Renal cortex interstitium (tissue), 15 donors: ENCODE measurements at places on chromosomes 7 and 10.

GRCh38 chr10:34624323-34625153, 190.6 kb downstream of the PARD3 start:
- DNase-seq, result no peak

- no peak for DNase-seq
Observed at GRCh38 chr10:49384268-49384953, 11.5 kb downstream of the DRGX start.

DNA sequence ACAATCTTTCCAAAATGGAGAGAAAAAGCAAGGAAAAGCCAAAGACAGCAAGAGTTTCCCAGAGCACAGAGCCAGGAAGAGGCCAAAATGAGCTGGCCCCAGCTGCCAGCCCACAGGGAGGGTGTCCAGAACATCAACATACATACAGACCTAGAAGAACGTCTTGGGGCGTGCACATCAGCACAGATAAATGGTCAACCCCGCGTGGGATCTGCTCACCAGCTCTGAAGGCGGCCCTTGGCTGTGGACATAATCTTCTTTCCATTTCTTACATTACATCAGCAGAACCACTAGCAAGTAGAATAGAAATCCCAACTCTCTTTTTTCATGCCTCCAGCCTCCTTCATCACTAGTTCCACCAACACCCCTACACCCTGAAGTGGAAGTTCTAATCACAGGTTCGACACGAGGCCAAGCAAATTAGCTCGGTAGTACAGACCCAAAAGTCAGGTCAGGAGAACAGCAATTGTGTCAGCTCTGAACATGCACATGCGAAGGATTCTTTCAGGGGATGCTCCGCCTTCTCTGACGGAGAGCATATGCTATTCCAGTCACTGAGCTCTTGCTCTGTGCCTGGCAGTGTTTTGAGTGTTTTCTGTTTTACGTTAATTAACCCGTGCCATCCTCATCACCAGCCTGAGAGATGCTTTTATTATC, 16.4 kb downstream of the SH3PXD2A start:
- DNase-seq, result no peak

- no peak for DNase-seq
Observed at GRCh38 chr10:43044448-43044921, 32.4 kb upstream of the RET start.

DNA sequence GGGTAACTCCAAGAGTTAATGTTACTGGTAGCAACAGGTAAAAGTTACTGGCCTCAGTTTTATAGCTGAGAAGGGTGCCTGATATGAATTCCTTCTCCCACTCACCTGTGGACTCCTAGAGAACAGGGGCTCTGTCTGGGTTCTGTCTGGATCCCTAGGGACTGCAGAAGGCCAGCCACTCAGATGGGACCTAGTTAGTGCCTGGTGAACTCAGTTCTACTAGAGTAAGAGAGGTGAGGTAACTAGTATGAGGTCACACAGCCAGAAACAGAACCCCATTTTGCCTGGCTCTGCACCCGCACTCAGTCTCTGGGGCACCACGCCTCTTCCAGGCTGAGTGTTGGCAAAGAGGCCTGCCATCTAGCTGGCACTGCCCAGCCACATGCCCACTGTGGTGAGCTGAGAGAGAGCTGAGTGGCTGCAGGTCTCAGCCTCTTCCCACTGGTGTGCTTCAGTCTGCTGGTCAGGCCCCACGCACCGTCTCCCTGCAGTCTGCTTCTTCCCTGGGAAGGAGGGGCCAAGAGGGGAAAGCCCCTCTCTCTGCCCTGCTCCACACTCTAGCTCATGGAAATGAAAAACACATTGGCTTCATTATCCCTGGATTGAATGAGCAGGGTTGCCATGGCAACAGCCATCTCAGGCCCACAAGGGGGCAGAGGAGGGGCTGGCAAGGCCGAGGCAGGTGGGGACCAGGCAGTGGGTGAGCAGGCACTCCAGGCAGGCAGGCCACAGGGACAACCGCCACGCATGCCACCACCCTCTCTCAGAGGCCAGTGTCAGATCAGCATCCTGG, 110.6 kb downstream of the ZMIZ1 start:
- no peak for DNase-seq

- no peak for DNase-seq
Observed at GRCh38 chr7:55969391-55969790, 5.0 kb downstream of the NIPSNAP2 start.

DNA sequence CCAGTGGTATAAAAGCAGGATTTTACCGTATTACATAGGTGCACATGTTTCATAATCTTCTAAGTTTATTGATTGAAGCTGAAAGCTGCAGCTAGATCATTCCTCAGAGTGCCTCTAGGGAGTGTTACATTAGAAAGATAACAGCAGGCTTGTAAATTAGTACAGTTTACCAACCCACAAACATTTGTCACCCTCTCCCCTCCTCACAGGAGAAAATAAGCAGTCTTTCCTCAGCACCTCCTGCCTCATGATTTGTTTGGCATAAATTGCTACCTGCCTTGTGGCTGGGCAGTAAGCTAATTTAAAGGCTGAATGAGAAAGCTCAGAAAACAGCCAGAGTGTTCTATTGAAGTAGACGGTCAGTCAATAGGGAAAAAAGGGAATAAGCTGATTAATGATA, 74.2 kb downstream of the NXPH1 start:
- DNase-seq, result no peak

DNA sequence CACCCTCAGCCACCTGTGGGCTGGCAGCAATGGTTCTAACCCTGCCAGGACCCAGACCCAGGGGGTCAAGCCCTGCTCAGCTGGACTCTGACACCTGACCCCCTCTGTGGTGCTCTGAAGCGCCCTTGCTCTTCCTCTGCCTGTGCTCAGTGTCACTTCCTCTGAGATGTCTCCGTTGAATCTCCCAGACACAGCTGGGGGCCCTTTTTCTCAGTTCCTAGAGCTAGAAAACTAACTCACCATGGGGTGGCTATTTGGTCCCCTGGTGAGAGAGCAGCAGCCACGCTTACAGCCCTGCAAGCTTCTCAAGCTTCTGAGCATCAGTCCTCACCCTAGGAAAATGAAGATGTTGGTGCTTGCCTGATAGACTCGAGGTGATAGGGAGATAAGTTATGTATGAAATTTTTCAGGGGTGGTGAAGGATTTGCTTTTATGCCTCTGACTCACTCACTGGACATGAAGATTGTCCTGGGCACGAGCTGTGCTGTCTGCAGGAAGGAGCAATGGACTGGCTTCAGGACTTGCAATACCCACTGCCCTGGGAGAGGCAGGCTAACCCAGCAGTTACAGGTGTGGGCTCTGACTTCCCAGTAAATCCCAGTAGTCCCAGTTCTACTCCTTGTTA, 29.6 kb downstream of the COL13A1 start:
- DNase-seq, result no peak

DNA sequence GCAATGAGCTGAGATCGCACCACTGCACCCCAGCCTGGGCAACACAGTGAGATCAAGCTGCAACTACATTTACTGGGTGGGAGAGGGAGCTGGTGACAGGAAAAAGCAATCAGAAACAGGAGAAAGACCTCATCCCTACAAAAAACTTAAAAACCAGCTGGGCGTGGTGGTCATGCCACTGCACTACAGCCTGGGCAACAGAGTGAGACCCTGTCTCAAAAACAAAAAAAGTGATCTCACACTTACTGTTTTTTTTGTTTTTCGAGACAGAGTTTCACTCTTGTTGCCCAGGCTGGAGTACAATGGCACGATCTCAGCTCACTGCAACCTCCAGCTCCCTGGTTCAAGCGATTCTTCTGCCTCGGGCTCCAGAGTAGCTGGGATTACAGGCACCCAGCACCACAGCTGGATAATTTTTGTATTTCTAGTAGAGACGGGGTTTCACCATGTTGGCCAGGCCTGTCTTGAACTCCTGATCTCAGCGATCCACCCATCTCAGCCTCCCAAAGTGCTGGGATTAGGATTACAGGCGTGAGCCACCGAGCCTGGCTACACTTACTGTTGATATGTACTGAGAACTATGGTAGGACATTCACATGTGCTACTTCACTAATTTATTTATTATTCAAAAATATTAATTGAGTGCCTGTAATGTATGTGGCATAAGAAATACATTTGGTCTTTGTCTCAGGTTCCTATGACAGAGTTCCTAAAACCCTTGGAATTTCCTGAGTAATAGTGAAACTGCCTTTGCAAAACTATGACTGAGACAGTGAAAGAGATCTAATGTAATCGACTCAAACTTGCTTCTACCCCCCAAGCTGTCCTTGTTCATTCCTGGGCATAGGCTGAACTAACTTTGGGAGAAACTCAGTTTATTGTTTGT, 27.7 kb upstream of the NRBF2 start:
- no peak for DNase-seq

- no peak for DNase-seq
Observed at GRCh38 chr7:1409555-1409954, 49.7 kb downstream of the MICALL2 start.

- no peak for DNase-seq
Observed at GRCh38 chr10:92702301-92702916, 12.7 kb downstream of the HHEX start.

DNA sequence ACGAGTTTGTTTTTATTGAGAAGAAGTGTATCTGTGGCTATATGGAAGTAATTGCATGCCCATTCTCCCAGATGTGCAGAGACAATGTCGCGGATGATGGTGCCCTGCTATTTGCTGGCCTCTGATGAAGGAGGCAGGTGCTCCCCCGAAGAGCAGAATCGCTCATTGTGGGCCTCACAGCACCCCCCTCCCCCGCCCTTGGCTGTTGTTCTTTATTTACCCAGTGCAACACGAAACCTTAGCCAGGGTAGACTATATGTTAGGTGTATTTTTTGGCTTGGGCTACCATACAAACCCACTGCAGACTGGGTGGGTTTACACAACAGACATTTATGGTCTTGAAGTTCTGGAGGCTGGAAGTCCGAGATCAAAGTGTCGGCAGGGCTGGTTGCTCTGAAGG, 3.4 kb upstream of the ADCY1 start:
- DNase-seq, result no peak

- DNase-seq, result no peak
Observed at GRCh38 chr7:76069238-76069638, 21.3 kb downstream of the MDH2 start.

- DNase-seq, result no peak
Observed at GRCh38 chr7:45416846-45417245, 157.3 kb upstream of the ADCY1 start.

GRCh38 chr10:100109670-100110069, 28.0 kb upstream of the CPN1 start:
- DNase-seq, result no peak

- no peak for DNase-seq
Observed at GRCh38 chr7:158251061-158251965, 336.3 kb downstream of the PTPRN2 start.

DNA sequence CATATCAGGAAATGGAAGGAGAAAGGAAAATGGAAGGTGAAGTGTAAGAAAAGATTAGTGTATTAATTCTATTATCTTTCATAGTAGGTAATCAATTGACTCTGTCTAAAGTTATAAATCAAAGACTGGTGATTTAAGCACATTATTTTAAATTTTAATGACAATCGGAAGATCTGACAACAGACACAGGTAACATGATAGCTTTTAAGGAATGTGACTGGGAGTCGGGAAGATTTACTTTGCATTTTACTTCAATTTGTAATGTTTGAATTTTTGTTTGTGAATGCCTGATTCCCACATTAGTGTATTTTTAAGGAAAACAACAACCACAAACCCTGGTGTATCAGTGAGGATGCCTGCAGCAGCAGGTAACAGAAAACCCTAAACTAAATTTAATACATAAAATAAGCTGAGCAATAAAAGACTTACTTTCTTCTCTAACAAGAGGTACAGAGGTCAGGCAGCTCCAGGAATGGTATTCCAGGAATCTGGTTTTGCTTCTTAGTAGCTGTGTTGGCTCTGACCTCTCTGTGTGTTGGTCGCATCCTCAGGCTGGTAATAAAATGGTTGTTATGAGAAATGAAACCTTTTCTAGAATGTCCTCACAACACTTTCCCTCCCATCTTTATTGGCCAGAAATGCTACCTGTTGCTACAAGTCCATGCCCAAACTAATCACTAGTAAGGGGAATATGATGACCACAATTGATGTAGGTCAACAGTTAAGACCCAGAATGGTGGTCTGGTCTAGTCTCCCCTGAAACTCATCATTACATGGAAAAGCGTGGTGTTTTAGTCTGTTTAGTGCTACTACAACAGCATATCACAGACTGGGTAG, 12.2 kb downstream of the DNAJB9 start:
- no peak for DNase-seq

- no peak for DNase-seq
Observed at GRCh38 chr10:98235846-98236245, 32.1 kb downstream of the LOXL4 start.

DNA sequence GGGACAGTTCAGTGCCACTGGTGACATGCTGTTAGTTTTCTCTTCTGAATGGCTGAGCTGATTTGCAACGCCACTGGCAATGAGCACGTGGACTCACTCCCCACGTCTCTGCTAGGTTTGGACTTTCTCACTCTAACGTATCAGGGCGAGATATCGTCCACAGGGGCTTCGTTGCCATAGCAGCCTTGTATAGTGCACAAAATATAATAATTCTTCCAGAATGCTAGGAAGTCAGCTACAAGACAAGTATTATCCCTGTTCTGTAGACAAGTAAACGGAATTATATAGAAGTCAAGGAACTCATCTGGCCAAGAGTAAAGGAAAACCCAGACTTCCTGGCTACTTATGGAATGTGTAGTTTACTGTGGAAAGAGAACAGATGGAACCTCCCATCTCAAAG, 226.8 kb downstream of the ARHGAP21 start:
- DNase-seq, result no peak

- no peak for DNase-seq
Observed at GRCh38 chr10:114389426-114389825, 14.9 kb downstream of the AFAP1L2 start.

DNA sequence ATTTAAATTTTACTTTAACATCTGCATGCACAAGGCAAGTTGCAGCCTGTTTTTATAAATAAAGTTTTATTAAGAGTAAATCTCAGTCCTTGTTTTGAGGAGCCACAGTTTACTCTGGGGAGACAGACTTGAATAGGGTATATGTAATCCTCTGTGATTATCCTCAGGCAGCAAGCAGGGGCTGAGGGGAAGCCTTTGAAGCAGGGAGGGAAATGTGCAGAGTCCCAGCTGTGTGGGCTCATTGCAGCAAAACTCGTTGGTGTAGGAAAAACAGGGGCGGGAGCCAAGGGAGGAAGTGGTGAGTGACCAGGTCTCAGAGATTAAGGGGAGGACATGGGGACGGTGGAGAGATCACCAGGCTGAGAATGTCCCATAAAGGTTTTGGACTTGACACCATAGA, 34.3 kb upstream of the SMC3 start:
- DNase-seq, result no peak

GRCh38 chr10:89348975-89349374, 21.2 kb downstream of the IFIT3 start:
- DNase-seq, result no peak

DNA sequence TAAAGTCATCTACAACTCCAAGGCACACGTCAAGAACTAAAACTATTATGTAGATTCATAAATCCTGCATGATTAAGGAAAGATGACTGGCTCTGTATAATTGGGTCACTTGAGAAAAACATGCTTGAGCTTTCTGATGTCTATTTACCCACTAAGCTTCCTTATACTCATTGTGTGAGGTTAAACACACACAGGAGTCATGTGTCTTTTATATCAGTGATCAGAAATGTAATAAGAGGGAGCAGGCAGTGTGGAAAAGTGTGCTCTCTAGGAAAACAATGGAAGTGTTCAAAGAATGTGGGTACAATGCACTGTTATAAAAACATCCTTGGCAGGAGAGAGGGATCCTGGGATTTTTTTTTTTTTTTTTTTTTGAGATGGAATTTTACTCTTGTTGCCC, 108.6 kb upstream of the ARID5B start:
- no peak for DNase-seq
